SK-N-SH treated with all-trans-retinoic acid at 6 μM for 48 hours (cell line): ENCODE measurements at places on chromosomes 6 and 20.

GRCh38 chr6:112799889-112800288, 452.8 kb downstream of the RFPL4B start:
- no peak for ATAC-seq

DNA sequence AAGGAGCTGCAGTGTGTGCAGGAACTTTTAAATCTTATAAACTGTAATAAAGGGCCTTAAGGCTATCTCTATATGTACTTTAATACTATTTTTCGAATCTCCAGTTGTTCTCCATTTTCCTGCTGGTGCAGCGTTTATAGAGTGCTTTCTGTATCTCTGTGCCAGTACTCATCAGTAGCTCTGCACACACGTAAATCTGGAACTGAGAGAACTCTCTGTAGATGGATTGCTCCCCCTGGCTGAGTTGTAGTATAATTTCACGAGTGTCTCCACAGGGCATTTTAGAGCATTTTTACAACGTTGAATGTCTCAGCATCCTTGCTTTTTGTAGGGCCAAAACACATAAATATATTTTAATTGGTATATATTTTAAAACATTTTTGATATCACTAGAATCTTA, 256.5 kb downstream of the TRDN start:
- ATAC-seq: peak; percentile 83

- no peak for ATAC-seq
Measured at GRCh38 chr6:167094436-167094819, 28.5 kb upstream of the CCR6 start.

GRCh38 chr6:109927052-109927451, 51.1 kb upstream of the GPR6 start:
- no peak for ATAC-seq

DNA sequence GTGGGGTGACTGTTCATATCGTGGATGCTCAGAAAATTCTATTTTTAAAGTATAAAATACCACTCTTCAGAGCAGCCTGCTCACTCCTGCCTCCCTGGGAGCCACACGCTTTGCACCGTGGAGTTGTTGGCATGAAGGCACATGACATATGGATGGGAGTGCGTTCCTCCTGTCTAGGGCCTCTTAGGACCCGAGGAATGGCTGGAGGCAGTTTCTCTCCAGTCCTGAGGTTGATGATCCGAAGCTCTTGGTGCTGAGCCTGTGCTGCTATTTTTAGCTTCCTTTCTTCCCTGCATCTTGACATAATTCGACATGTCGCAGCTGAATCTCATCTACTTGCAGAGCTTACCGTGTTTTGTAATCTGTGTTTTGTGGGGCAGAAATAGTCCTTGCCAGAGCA, 73.9 kb downstream of the PHACTR3 start:
- ATAC-seq: no peak

DNA sequence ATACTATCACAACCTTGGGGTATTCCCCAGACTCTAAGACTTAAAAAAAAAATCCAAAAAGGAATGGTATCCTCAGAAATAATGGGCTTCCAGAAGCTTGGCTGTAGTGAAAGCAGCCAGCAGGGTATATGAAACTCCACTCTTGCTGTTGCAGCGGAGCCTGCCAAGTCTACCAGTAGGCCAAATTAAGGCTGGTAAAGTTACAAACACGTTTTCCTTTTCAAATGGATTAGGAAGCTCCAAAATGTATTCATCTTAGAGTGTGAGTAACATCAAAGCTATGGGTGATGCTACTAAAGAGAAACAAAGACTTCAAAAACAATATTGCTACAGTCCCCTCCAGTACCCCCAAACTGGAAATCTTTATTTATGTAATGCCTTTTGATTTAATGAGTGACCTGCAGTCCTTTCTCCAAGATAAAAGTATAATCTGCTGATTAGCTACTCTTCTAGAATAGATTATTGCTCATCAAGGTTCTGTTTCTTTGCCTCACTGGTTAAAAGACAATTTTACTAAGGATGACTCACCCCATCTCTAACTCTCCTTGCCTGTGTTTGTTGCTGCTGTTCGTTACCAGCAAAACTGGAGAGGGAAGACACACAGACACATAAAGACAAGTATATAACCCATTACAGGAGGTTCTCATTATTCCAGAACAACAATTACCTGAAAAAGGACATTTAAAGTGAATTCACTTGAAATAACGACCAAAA, 84.9 kb downstream of the BTBD9 start:
- ATAC-seq: peak; percentile 95

DNA sequence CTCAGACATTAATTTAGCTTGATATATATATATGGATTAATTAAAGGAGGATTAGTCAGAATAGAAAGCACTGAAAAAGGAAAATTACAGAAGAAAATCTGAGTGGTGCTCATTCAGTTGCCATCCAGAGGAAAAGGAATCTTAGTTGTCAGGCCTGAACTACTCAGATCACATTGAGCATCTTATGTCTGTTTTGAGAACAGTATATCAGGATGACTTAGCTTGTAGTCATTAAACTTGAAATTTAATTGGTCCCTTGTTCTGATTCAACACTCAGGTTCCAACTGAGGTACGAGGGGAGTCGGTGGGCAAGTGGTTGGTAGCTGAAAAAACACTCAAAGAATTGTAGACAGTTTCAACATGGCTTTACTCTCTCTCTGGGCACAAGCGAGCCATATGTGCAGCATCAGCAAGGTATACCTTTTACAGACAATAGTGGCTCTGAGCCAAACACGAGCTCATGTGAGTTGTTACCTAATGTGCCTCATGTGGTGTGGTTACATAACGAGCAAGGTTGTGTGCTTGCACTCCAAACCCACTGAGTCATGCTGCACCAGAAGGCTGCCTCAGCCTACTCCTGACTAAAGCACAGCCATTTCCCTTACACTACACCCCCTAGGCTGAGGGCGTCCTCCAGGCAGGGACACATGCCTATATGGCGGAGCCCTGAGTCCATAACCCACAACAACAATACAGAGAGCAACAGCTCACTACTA, 73.0 kb upstream of the HMGN3 start:
- ATAC-seq: no peak

DNA sequence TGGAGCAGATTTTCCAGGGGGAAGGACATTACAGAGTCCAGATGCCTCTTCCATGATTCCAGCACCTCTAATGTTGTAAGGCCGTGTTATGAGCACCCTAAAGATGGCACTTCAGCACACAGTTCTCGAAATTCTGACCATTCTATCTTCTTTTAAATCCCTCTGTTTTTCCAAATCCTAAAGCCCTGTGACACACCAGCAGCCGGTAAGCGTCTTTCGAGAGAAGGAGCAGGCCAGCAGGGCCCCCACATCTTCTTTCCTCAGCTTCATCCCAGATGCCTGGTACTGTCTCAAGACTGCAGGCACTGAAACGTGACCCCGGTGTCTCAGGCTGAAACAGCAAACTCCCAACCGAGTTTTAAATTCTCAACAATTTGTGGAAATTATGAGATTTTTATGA, 211.6 kb upstream of the FOXQ1 start:
- no peak for ATAC-seq

DNA sequence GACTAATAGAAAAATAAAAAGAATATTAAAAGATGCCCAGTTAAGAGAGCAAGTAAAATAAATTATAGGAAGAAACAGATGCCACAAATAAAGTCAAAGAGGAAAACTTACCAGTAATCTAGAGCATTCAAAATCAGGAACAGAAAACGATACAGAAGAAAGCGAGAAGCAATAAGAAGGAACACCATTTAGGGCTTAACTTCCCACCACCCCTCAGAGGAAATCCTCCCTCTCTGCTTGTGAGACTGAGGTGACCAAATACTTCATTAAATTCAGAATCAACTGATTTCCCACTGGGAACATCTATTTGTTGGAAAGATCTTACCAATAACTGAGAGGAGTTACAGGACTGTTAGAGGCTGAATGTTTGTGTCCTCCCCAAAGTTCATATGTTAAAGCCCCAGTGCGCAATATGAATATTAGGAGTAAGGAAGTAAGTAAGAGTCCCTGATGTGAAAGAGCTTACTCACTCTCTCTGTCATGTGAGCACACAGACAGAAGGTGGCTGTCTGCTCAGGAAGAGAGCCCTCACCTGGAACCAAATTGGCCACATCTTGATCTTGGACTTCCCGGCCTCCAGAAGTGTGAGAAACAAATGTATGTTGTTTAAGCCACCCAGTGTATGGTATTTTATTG, 19.5 kb downstream of the KATNA1 start:
- no peak for ATAC-seq

GRCh38 chr6:150072201-150072600, 3.3 kb upstream of the ULBP3 start:
- no peak for ATAC-seq

- ATAC-seq: peak; percentile 67
Measured at GRCh38 chr20:32034581-32035425, 17.2 kb upstream of the HCK start.

DNA sequence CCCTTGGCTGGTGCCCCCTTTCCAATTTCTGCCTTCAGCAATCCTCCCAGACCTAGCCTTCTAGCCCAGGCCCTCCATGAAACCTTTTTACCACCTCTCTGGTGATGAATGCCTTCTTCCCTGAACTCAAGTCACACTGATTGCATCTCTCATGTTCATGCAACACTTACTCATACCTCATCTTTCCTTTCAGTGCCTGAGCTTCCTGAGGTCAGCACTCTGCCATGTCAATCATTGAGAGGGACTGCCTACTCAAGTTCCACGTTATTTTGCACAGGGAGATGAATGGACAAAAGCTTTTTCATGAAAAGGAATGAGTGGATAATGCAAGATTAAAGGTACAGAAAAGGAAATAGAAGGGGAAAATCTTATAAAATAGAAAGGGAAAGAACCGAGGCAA, 60.1 kb upstream of the PLEKHG1 start:
- ATAC-seq: no peak

GRCh38 chr6:69863766-69864165, 2.6 kb upstream of the COL19A1 start:
- no peak for ATAC-seq

GRCh38 chr20:41716911-41717310, 98.7 kb upstream of the CHD6 start:
- ATAC-seq: no peak

DNA sequence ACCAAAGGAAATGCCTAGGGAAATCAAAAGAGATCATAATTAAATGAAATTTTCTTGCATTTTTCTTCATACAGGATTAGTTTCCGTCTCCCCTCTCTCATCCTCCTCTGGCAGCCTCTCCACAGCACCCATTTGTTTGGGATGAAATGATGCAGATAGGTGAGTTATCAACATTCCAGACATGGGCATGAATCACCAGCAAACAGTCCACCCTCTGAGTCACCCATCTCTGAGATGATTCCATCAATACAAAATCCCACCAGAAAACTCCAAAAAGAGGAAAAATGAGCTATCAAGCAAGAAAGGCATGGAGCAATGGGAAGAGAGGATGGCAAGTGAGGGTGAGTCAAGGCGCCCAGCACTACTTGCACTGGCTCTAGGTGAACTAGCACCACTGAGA, 11.4 kb downstream of the MC3R start:
- ATAC-seq: no peak

DNA sequence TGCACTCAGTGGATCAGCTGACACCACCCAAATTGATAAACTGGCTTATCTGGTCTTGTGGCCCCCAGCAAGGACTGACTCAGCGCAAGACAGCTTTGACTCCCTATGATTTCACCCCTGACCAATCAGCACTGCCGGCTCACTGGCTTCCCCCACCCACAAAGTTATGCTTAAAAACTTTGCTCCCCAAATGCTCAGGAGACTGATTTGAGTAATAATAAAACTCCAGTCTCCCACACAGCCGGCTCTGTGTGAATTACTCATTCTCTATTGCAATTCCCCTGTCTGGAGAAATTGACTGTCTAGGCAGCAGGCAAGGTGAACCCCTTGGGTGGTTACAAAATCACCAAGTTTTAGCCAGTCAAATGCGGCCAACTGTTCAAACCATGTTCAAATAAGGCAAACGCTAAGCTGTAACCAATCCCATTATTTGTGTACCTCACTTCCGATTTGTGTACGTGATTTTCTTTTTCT, 32.5 kb downstream of the SLC22A2 start:
- ATAC-seq: no peak
